ENCODE measurements at places on chromosomes 4 and X. TPM values are rescaled to one million over a fixed set of nuclear protein-coding genes. Genes with fewer than 3 reads are reported as not detected.

CHRDL1 gene
- 14.3 TPM for total RNA-seq

DNA sequence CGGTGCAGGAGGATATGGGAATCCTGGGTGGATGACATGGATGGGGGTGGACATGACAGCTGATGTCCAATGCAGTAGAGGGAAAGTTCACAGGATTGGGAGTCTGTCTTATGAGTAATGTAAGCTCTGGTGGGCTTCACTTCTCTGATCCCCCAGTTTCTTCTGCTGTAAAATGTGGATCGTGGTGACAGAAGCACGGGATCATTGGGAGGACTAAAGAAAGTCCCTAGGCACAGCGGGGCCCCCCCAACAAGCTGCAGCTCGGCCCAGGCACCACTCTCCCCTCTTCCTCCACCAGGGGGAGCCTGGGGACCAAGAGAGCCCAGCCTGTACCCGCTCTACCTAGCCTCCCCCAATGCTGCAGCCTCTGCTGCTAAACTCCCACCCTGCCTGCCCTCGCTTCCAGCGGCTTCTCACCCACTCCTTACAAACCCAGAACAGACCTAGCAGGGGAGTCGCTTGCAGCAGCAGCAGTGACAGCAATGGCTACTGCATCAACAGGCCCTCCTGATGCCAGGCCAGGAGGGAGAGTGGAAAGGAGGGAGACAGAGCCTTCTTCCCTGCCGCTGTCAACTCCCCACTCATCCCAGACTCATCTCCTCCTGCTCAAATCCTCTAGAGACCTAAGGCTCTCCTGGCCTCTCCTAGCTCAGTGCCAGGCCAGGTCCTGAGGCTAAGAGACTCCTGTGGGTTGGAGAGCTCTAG, 36.1 kb upstream of the IQSEC2 start:
- peaks cover 2% of the 10 kb centered on the region for H3K36me3 ChIP-seq
- H3K4me3 ChIP-seq: peak overlapping the region; percentile 49
- H3K27me3 ChIP-seq: peaks cover 51% of the 10 kb centered on the region
- no peak overlapping the region for H3K27ac ChIP-seq
- peak; percentile 65 for DNase-seq

DNA sequence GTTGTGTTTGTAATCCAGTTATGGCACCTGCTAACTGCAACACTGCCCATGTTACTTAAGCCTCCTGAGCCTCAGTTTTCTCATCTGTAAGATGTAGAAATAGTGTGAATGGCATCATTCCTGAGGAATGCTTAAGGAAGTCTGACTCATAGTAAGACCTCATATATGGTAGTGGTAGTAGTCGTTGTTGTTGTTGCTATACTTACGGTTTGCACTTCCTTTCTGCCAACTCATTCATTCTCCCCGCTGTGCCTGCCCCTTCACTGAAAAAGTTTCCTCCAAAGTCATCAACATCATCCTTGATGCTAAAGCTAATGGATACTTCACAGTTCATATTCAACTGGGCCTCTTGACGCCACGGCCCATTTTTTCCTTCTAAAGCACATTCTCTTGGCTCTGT, 54.2 kb upstream of the SPANXN3 start:
- H3K4me3 ChIP-seq: no peak overlapping the region
- no peak overlapping the region for H3K27ac ChIP-seq
- peaks cover 3% of the 10 kb centered on the region for H3K36me3 ChIP-seq

GRCh38 chr4:72352711-72353110, 216.3 kb downstream of the ADAMTS3 start:
- H3K27me3 ChIP-seq: no peaks in the 10 kb centered on the region
- no peak for DNase-seq
- H3K36me3 ChIP-seq: no peaks in the 10 kb centered on the region
- no peak overlapping the region for H3K27ac ChIP-seq
- H3K4me3 ChIP-seq: no peak overlapping the region
- H3K4me1 ChIP-seq: no peaks in the 10 kb centered on the region

CYLC1 gene
- not detected for total RNA-seq

PABPC1L2A gene
- 0.23 TPM for total RNA-seq

BEX1 gene
- 60.0 TPM for total RNA-seq

DNA sequence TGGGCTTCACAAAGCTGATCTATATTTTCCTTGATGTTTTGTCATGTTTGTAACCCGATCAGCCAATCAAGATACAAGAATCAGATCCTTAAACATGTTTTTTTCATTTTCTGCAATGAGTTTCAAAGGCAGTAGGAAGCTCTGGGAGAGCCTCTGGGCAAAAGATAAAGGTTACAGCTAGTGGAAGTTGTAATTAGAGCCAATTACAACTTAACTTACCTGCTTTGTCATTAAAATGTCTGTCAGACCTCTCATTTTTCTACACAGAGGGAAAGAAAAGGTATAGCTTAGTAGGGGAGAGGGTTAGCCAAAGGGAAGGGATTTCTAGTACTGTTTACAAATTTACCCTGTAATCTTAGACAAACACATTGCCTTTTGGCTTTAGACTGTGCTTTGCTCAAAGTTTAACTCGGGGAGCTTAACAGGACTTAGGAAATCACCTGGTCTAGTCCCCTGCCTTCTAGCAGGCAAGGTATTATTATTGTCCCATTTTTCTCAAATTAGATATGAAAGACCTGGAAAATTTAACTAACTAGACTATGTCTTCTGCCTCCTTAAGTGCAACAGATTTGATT, 55.8 kb downstream of the FGF16 start:
- H3K4me1 ChIP-seq: no peaks in the 10 kb centered on the region
- H3K27me3 ChIP-seq: peaks cover 11% of the 10 kb centered on the region
- no peaks in the 10 kb centered on the region for H3K36me3 ChIP-seq
- no peak overlapping the region for H3K4me3 ChIP-seq
- no peak for DNase-seq

DNA sequence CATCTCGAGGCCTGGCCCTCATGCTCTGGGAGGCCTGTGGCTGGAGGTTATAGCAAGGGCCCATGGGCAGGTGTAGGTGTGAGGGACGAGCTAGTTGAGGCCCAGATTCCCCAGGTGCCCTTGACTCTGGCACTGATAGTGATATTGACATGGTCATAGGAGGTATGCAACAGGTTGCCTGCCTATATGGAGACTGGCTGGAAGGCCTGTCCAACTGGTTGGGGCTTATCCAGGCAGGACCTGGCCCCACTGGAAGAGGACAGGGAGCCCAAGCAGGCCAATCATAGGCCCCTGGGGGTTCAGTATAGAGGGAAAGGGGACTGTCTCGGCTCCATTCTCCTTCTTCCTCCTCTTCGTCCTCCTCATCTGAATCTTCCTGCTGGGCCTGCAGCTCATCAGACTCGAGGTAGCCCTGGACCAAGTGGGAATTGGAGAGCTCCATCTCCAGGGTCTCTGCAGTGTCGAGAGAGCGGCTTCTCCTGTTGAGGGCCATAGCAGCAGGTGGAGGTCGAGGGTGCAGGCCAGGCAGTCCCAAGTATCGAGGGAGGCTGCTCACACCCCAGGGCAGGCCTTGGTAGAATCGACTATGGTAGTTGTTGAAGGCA, 15.3 kb downstream of the AMER1 start:
- H3K27me3 ChIP-seq: no peaks in the 10 kb centered on the region
- no peaks in the 10 kb centered on the region for H3K4me1 ChIP-seq
- peaks cover 11% of the 10 kb centered on the region for H3K36me3 ChIP-seq
- H3K27ac ChIP-seq: no peak overlapping the region

GRCh38 chr4:10413177-10413576, 44.0 kb downstream of the ZNF518B start:
- H3K4me3 ChIP-seq: no peak overlapping the region
- no peaks in the 10 kb centered on the region for H3K36me3 ChIP-seq
- DNase-seq: no peak
- no peaks in the 10 kb centered on the region for H3K27me3 ChIP-seq
- H3K27ac ChIP-seq: no peak overlapping the region

- no peak for DNase-seq
- no peak overlapping the region for H3K27ac ChIP-seq
- peaks cover 35% of the 10 kb centered on the region for H3K27me3 ChIP-seq
- H3K36me3 ChIP-seq: no peaks in the 10 kb centered on the region
- H3K4me3 ChIP-seq: no peak overlapping the region
Measured at GRCh38 chrX:134552351-134552750, 92.4 kb downstream of the HPRT1 start.

DNA sequence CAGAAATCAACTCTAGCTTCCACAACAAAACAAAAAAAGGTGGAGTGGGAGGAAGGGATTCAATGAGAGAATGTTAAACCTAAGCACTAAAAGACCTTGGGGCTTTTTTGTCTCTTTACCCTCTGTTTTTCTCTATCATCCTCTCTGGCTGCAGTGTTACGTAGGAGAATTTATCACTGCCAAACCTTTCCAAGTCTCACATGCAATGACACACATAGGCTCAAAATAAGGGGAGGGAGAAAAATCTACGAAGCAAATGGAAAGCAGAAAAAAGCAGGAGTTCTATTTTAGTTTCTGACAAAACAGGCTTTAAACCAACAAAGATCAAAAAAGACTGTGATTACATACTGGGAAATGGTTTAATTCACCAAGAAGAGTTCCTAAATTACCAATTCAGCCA, 152.1 kb downstream of the ADGRA3 start:
- H3K27ac ChIP-seq: no peak overlapping the region
- H3K27me3 ChIP-seq: no peaks in the 10 kb centered on the region
- DNase-seq: no peak
- H3K36me3 ChIP-seq: peaks cover 8% of the 10 kb centered on the region

CFP gene
- 1.6 TPM for total RNA-seq

DNA sequence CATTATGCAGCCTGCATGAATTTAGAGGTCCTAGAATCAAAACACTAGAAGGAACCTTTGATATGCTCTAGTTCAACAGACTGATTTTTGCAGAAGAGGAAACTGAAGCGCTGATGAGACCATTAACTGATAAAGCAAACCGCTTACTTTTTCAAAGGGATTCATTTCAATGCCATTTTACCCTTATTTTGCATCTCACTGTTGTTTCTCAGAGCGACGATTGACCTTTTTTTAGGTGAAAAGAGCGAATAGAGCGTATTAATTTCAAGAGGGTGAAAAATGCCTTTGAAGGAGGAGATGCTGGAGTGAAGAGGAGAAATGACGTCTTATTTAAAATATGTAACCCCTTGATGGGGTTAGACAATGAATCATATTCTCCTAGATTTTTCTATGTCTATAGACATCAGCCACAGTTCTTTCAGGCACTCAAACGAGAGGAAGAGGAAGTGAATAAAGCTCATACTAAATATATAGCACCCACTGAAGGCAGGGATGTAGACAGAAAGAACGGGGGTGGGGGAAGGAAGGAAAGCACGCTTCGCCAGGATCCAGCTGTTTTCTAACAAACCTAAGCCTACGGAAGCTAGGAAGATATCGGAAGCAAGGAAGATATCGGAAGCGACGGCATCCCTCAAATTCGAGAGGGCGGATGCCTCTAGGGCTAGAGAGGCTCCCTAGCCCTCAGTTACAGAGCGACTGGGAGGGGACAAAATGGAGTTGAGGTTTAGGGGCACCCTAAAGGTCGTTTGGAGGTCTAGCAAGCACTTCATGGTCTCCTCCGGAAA, 848 bp downstream of the ACSL4 start:
- DNase-seq: no peak
- H3K4me1 ChIP-seq: peaks cover 42% of the 10 kb centered on the region
- peak overlapping the region; percentile 98 for H3K4me3 ChIP-seq
- no peaks in the 10 kb centered on the region for H3K27me3 ChIP-seq
- H3K27ac ChIP-seq: peak overlapping the region; percentile 63

- no peak overlapping the region for H3K4me3 ChIP-seq
- H3K27ac ChIP-seq: no peak overlapping the region
- H3K4me1 ChIP-seq: no peaks in the 10 kb centered on the region
- no peaks in the 10 kb centered on the region for H3K36me3 ChIP-seq
- no peaks in the 10 kb centered on the region for H3K27me3 ChIP-seq
Measured at GRCh38 chrX:43996491-43996890, 23.3 kb upstream of the NDP start.

DNA sequence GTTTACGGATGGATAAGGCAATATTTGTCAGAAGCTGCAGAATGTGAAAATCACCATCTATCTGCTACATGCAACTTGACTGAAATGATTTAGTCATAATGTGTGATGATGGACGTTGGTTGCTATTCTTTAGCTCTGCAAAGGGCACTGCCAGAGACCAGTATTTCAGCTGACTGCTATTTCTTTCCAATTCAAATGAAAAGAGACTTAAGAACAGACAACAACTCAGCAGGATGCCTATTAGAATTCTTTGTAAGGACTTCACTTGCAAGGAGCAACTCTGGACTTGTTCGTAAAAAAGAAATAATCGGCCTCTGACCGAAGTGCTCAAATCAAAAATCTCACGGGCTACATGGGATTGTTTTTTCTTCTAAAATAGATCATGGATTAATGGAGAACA, 262.7 kb downstream of the DHX15 start:
- peak overlapping the region; percentile 31 for H3K4me3 ChIP-seq
- H3K27ac ChIP-seq: no peak overlapping the region
- no peaks in the 10 kb centered on the region for H3K36me3 ChIP-seq
- no peak for DNase-seq

DNA sequence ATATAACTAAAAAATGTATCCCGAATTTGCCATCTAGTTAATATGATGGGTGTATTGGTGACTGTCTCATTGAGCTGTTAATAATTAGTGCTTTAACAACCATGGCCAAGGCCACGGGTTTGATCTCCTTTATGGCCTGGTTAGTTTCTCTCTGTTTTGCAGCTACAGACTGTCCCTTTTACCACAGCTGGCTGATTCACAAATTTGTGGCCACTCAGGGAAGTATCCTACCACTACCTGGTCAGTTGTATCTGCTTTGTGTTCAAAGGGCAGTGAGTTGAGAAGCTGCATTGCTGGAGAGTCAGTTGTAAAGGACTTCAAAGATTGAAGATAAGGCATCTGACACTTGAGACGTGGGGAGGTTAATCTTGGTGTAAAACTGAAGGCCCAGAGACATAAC, 219.1 kb upstream of the BMP3 start:
- no peak overlapping the region for H3K27ac ChIP-seq
- H3K4me3 ChIP-seq: no peak overlapping the region
- no peak for DNase-seq
- no peaks in the 10 kb centered on the region for H3K36me3 ChIP-seq
- H3K27me3 ChIP-seq: peaks cover 6% of the 10 kb centered on the region

DNA sequence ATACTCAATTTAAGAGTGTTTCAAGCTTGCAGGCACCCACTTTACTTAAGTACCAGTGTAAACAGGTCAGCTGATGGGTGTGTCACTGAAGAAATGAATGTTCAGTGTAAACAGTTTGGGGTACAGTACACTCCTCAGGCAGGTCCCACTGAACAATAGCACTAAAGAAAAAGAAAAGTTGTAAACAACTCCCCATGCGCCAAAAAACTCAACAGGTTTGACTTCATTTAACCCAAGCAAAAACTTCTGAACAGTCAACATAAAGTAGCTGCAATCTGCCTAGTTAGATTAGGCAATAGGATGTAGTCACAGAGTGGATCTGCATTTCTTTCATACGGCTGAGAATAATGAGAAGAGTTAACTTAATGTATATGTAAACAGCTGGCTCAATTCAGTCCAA, 93.2 kb downstream of the FAM13A start:
- DNase-seq: no peak
- H3K4me1 ChIP-seq: peaks cover 7% of the 10 kb centered on the region
- H3K36me3 ChIP-seq: peaks cover 10% of the 10 kb centered on the region
- H3K4me3 ChIP-seq: no peak overlapping the region
- no peak overlapping the region for H3K27ac ChIP-seq

GRCh38 chr4:144374065-144374464, 233.5 kb upstream of the GYPA start:
- DNase-seq: no peak
- H3K36me3 ChIP-seq: no peaks in the 10 kb centered on the region
- H3K27ac ChIP-seq: no peak overlapping the region
- peaks cover 10% of the 10 kb centered on the region for H3K4me1 ChIP-seq

TEX13D gene
- 1.9 TPM for total RNA-seq

MRFAP1 gene
- total RNA-seq: 317 TPM

RHOXF2 gene
- total RNA-seq: not detected

ZIC3 gene
- total RNA-seq: 2.3 TPM
